ENCODE measurements at places on chromosomes 3 and 15.

DNA sequence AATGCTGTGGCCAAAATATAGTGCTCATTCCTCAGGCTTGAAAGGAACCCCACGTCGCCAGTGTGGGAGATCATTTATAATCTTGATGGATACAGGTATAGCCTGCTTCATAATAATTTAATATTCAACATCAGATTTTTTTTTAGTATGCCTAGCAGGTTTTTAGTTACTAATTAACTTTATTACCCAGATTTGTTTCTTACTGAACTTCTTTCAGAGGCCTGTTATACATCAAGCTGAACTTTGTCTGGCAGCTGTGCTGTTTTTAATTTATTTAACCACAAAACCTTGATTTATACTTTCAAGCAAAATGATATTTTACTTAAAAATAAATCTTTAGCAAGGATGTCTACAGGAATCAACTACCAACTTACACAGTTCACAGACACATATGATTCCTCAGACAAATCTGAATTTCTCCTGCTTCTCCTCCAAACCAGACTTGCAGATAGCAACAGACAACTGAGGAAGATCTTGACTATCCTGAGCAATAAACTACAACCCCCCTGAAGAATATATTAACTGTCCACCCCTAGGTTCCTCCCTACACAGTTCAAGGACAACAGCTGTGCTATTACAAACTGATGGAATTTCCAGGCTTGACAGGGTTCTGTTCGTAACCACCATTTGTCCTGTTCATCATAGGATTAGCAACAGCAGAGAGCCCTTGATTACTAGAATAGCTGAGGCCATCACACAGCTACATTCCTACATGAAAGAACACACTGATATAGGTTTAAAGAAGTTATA, 610 bp downstream of the MAP4 start:
- DNase-seq = no peak

GRCh38 chr3:32371461-32372212, 20.0 kb upstream of the CMTM7 start:
- no peak for DNase-seq

GRCh38 chr3:152051501-152052404, 178.3 kb downstream of the SUCNR1 start:
- no peak for DNase-seq

DNA sequence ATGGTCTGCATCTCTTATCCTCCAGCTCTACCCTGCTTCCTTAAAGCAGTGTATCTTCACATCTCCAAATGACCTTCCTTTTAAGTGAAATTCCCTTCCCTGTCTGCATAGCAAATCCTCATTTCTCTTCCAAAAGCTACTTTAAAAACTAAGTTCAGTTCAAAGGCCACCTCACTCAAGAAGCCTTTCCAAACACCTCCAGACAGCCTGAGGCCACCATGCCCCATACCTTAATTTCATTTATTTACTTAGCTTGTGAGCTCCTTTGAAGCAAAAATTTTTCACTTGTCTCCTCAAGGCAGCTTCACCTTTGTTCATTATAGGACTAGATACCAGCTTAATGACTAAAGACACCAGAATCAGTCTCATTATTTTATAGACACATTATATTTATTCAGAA, 39.4 kb downstream of the PIGB start:
- no peak for DNase-seq

All from tibial artery (tissue), 4 donors.